ENCODE measurements at places on chromosomes 2 and 18.

GRCh38 chr18:72013427-72013850 is 530.7 kb downstream of the CBLN2 start:
- no peak for DNase-seq

DNA sequence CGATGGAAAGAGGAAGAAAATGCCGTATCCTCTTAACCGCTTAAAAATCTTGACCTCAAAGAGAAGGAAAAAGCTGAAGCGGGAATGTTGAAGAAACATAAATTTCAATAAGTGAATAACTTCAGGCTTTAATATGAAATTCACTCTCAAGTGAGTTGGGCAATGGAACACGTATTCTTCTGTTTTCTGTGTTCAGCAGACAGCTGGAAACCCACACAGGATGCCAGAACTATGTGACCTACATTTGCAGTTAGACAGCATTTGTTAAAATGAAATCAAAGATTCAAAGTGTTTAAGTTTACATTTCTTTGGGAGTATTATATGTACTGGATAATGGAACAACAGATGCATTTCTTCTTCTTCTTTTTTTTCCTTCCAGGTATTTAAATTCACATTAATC is 80.5 kb upstream of the SPATS2L start:
- no peak for DNase-seq

DNA sequence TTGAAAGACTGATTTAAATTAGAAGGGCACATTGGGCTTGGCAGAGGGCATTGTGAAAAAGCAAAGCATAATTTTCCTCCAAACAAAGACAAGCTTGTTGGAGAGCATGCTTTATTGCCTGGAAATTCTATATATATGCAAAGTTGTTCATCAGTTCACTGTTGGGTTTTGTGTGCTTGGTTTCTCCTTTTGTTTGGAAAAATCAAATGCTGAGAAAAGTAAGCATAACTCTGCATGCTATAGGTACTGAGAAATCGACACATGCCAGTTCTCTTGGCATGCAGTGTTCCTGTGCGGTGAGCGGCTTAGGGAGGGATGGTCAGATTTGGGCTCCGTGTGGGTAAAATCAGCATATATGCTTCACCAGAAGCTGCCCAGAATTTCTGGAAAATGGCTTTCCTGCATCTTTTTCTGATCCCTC is 161.0 kb downstream of the RAPGEF4 start:
- no peak for DNase-seq

GRCh38 chr2:132911726-132912724 is 242.0 kb upstream of the LYPD1 start:
- DNase-seq, result no peak

- DNase-seq, result no peak
Measured at GRCh38 chr2:86256982-86257381, 57.7 kb downstream of the MRPL35 start.

DNA sequence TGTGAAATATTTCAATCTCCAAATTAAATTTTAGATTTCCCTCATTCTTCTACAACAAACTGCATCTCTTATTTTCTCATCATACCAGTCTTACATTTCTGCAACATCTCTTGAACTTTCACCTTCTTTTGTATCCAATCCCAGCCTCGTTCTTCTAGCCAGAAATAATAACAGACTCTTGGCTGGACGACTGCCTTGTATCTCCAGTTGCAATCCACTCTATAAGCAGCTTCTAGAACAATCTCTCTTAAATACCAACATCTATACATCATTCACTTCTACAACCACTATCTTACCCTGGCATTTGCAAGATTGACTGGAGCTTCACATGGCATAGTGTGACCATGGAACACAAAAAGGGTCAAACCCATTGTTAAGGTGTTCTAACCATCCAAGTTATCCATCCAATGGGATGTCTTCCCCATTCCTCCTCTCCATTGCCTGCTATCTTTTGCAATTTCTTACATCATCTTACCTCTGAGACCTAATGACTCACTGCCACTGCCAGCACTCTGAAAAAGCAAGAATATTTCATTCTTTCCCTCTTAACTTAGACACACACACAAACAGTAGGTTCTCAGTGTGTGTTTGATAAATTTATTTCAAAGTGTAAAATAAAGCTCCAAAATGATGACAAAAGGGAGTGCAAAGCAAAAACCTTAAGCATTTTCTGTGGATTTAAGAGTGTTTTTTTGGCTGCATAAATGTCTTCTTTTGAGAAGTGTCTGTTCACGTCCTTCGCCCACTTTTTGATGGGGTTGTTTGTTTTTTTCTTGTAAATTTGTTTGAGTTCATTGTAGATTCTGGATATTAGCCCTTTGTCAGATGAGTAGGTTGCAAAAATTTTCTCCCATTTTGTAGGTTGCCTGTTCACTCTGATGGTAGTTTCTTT is 145.6 kb downstream of the METTL4 start:
- no peak for DNase-seq

All from stimulated activated CD8-positive, alpha-beta memory T cell treated with anti-CD3 and anti-CD28 coated beads, Interleukin-2, amount 100 ng/mL, for 1 hour (primary cell).